ENCODE measurements at places on chromosomes 12 and 14.

GRCh38 chr14:71116568-71117122 lies 209.4 kb downstream of the PCNX1 start:
- DNase-seq: no peak

DNA sequence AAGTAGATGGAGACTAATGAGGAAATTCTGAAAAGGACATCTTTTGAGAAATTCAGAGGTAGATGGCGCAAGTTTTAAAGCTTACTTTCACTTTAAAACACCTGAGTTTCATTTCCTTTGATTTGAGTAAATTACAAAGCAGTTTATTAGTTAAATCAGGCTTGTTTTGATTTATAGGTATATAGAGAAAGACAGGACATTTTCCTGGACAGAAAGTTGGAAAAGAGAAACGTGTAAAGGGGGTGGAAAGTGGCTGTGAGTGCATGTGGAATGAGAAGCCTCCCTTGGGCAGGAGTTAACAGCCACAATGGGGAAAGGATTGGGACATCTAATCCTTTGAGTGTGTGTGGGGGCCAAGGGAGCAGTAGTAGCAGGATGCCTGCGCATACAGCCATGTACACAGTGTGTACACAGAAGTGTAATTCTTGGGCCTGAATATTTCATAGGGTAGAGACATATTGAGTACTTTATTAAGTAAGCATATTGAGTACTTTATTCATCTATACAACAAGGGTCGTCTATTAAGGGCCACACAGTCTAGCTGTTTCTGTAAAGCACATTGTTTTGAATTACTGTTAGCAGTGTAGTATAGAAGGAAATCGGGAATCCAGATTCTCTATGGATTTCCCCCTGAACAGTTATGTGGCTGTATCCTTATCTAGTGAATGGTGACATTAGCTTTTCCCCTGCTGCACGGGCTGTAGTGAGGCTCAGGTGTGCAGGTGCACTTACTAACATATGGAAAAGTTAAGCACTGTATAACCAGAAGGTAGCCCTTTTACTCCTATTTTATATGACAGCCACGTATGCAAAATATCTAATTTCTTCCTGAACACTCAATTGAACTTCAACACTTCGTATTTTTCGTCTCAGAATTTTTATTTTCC lies 19.1 kb downstream of the MARK3 start:
- peak; percentile 27 for DNase-seq

- DNase-seq: no peak
These were observed 6.1 kb downstream of the EDDM3B start for GRCh38 chr14:20774258-20774824.

- peak; percentile 52 for DNase-seq
These were observed 585 bp downstream of the GPATCH2L start for GRCh38 chr14:76152333-76152681.

DNA sequence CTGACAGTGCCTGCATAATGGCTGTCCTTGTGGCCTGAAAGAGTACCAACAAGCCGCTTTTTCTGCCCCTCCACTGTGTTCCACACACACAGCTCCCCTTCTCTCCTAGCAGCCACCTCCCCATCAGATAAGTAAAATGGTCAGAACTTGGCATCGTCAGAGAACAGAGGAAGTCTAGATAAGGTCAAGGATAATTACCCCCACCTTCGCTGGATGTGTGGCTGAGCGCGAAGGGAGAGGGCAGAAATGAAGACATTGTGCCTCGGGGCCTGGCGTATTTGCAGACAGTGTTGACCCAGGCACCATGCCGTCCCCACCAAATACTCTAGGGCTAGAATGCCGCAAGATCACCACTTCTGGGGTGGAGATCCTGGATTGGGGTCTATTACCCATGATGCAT lies 30.6 kb downstream of the FBXO21 start:
- no peak for DNase-seq

DNA sequence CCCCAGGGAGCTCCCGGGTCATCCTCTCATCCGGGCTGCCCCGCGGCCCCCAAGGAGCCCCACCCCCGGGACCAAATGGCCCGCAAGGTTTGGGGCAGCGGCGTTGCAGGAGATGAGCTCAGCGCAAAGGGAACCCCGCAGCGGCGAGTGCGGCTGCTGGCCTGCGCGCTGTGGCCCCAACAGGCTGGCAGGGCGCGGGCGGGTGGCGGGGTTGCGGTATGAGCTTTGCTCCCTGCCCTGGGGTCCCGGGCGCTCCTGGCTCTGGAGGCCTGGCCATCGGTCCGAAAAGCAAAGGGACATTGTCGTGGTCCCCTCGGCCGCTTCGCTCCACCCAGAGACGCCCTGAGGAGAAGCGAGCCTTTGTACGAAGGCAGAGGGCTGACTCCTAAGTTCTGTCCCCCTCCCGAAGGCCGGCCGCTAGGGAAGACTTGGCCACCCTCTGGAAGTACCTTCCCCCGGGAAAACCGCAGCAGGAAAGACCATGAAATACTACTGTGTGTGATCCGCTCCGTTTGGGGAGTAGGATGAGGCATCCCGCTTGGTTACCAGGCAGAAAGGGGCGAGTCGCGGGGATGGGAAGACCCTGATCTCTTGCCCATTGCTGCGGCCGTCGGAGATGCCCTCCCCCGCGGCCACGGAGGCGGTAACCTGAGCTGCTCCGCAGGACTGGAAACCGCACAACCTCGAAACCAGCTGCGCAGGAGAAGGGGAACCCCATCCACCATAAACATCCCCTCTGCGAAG lies 620 bp upstream of the NID2 start:
- DNase-seq: no peak

GRCh38 chr14:104970231-104971068 lies 7.7 kb downstream of the AHNAK2 start:
- no peak for DNase-seq

DNA sequence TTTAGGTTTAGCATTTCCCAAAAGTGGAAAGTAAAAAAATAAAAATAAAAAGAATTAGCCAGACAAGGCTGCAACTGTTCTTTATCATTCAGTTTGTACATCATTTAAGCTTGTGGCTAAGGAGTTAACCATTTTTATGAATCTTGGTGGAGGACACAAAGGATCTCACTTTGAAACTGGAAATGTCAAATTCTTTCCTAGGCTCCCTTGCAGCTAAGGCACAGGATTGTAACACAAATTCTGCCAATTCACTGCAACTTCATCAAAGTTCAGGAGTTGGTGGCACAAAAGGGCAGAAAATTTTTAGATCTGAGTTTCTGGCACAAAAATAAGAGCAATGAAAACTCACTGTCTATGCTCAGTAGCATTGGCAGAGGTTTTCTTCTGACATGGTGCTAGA lies 211.2 kb upstream of the SYT10 start:
- no peak for DNase-seq

DNA sequence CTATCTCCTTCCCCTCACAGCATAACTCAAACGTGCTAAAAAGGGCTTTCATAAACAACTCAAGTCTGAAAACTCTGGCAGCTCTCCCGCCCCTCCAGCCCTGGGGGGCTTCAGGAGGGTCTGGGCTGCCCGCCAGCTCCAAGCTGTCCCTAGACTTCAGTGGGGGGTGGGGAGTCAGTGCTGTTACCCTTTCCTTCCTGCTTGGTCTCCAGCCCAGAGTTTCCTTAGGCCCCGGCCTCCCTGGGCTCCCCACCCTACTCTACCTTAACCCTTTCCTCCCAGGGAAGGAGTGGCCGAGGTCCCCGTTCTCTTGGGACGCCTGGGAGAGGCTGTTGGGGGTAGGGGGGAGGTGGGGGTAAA lies 530 bp upstream of the NYNRIN start:
- no peak for DNase-seq

DNA sequence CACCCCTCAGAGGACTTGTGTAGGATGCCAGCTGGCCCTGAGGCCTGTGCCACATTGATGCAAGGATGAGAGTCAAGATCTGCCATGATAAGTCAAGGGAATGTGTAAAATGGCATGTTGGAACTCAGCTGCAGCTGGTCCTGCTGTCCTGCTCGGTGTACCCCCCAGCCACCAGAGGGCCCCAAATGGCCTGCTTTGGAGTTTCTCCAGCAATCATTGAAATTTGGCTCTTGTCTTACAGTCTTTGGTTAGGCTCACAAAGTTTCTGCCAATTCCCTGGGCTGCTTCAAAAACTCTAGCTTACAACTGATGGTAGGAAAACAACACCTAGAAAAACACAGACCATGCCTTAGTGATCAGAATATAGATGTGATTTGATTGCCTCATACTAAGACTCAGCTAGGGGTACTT lies 76.8 kb downstream of the HSD17B6 start:
- peak; percentile 55 for DNase-seq

DNA sequence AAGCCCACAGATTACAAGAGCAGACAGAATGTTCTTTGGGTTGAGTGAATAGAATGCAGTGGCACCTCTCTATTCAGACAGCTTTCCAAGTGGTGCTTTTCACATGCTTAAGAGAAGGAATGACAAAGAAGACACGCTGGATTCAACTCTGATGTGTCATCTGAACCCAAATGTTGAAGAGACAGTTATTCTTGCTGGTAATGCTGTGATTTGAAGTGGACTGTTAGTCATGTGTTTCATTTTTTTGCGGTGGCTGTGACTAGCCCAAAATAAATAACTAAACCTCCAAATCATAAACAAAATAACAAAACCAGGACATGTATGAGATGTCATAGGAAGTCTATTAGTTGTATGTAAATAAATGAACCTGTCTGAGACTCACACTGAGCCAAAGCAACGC lies 391.8 kb upstream of the PRICKLE1 start:
- DNase-seq: no peak

DNA sequence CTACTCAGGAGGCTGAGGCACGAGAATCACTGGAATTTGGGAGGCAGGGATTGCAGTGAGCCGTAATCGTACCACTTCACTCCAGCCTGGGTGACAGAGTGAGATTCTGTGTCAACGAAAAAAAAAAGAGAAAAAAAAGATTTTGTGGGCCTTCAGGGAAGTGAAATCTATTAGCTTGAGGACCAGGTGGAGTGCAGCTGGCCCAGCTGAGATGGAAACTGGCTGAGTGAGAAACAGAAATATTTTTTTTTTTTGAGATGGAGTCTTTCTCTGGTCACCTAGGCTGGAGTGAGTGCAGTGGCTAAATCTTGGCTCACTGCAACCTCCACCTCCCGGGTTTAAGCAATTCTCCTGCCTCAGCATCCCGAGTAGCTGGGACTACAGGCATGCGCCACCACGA lies 2.3 kb upstream of the CLEC4C start:
- DNase-seq: no peak

DNA sequence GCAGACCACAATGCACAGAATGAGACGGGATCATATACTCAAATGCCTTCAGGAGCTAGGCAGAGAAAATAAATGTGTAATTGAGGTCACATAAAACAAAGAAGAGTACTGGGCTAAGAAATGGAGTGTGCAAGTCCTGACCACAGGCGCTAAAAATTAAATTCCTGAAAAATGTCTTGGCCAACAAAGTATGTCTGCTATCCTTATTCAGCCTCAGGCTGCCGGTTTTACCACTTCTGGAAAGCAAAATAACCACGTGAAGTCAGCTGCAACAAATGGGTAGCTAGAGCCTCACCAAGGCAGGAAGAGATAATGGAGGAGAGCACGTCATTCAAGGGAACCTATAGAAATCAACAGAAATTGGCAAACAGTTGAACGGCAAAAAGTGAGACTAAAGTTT lies 3.1 kb downstream of the PYGL start:
- DNase-seq: no peak

GRCh38 chr12:107373238-107373809 lies 280.0 kb upstream of the CRY1 start:
- no peak for DNase-seq

DNA sequence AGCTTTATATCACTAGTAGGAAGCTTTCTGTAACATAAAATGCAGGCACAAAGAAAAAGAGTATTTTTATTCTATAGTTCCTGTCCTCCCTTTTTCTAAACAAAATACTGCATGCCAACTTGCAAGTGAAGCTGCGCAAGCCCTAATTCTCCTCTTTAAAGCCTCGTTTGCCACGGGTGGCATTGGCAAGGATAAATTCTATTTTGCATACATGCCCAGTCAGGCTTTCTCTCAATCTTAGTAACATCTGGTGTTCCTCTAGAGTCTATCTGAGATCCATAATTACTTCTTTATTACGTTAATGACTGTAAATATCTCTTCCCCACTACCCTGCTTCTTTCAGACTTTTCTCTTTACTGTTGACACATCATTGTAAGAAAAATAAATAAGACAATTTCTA lies 97.1 kb upstream of the DAAM1 start:
- DNase-seq: no peak

DNA sequence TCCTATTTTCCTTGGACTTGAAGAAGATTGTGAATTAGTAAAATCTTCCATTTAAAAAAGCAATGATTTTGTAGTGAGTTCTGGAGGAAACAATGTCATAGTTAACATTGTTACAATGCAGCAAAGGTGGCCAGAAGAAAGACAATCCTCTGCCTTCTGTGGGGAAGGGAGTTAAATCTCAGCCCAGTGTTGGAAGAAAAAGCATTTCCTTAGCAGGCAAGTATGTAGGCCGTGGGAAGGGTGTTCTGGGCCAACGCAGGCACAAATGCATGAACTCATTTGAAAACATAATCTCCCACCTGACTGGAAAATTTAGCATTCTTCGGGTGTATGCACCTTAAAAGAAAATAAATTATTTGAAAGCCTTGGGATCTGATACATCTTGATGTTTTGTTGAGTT lies 258.6 kb downstream of the ADAMTS20 start:
- DNase-seq: no peak

DNA sequence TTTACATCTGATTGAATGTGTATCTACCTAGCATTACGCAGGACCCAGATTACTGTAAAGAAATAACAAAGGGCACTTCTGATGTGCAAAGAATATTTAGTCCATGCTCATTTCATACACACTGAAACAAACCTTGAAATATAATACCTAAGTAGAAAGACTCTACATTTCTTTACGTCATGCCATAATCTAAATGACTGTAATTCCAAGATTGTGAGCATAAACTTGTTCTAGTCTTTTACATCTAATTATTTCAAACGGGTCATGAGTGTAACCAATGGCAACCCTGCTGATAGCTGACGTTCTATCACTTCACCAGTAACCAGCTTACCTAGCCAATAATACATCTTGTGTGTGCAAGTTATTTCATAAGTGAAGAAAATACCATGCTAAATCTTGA lies 433.8 kb downstream of the PRKD1 start:
- no peak for DNase-seq

- DNase-seq: no peak
These were observed 12.8 kb downstream of the GSKIP start for GRCh38 chr14:96376093-96376492.

GRCh38 chr14:59175404-59175803 lies 13.1 kb upstream of the DAAM1 start:
- DNase-seq: no peak

- DNase-seq: peak; percentile 48
These were observed 1.3 kb downstream of the SLC38A1 start for GRCh38 chr12:46267575-46267824.

DNA sequence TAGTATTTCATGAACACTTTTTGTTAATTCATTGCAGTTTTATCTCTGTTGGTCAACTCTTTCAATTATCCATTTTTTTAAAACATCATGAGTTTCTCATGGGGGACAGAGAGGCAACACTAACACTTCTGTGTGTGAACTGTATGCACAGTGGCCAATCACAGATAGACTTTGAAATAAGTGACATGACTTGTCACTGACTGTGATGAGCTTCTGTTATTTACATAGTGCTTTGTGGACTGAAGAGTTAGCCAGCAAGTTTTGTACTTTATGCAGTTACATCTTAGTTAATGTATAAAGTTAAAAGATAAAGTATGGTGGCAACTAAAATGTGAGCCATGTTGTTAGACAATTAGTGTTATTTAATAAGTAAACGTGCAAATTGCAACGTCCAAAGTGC lies 16.1 kb downstream of the FERMT2 start:
- DNase-seq: no peak

- DNase-seq: peak; percentile 73
These were observed at the start of gene MLH3 for GRCh38 chr14:75050852-75051555. TSS of gene MLH3 (minus strand) at chr14:75051467. CDS start at chr14:75049655, 1,812 bp downstream.

Measured in MM.1S (cell line).